WTC11 (cell line): ENCODE measurements at places on chromosomes 11 and 22.

- DNase-seq: no peak
These were observed 19.6 kb downstream of the P2RY2 start for GRCh38 chr11:73237471-73238290.

DNA sequence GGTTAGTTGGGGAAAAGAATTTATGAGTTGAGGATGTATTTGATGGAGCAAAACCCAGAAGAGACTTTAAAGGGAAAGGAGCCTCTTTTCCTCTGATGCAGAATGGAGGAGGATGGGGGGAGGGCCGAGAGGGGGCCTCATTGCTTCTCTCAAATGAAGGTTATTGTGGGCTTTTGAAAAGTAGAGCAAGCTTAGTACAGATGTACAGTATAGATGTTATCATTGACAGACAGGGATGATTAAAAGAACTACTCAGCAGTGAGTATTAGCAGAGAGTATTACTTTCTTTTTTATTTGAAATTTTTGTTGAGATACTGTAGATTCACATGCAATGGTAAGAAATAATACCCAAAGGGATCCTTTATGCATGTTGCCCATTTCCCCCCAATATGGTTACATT lies 98.1 kb downstream of the TEAD1 start:
- no peak for DNase-seq

- DNase-seq: no peak
These were observed 20.3 kb upstream of the TENM4 start for GRCh38 chr11:79461144-79461543.

DNA sequence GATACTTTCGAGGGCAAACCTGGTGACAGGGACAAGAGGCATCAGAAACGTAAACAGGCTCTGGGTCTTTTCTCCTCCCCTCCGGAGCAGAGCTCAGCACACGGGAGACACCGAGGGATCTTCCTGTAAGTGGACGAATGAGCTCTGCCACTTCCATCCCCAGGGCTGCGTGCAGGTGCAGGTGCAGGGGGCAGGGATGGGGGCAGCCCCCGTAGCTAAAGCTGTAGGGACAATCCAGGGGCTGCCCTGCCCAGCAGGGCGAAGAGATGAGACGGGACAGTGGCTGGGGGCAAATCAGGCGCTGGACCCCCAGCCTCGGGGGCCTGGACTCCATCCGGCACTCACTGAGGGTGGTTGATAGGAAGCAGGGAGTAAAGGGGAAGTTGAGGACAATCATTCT lies 505.4 kb downstream of the BRD1 start:
- DNase-seq: no peak

DNA sequence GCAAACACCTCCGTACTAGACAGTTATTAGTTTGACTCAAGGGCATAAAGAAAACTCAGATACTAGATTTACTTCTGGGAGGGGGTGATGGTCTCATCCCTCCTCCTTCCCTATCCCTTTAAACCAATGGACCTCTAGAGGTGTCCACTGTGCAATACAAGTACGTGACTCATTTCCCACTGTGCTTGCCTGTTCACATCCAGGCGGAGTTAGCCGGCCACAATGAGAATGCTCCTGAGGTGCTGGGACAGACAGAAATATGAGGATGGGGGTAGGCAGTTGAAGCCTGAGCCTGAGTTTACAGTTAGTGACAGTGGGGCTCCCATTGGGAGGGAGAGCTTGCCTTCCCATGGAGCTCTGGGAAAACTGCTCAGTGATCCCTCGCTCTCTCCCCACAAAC lies 8.4 kb upstream of the PMM1 start:
- DNase-seq: no peak

- DNase-seq: no peak
These were observed 214.1 kb downstream of the FAM76B start for GRCh38 chr11:95575517-95575916.

DNA sequence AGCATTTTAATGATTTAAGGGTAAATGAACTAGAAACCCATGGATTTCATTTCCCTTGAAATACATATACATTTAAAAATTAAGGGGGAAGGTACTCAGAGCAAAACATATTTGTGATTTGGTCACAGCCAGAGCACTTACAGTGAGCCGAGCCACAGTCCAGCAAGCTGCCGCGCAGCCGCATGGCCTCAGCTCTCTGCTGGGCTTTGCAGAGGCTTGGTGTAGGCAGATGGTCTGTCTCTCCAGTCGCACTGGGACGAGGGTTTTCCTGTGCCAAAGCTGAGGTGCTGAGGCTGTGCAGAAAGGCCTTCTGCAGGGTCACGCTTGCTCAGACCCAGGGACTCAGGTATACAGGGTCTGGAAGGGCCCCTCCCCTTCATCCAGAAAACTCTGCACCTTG lies 367.3 kb downstream of the OPCML start:
- DNase-seq: no peak

DNA sequence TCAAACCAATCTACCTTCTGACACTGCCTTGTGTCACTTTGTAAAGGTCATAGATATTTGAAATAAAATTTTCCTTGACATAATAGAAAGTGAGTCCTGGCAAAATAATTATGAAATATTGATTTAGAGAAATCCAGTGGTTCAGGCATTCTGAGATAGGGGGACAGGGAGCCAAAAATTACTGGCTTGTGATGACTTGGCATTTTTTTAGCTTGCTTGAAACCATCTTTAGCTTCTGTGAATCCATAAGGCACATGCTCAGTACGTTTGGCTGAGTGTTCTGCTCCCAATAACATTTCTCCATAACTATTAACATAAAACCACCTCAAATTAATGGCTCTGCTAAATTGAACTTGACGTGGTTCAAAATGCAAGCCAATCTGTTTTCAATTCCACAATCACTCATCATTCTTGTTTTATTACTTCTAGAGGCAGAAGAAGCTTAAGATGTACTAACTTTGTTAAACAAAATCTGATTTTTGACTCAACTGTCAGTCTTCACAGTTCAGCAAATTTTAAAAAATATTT lies 209.0 kb downstream of the LRRC4C start:
- no peak for DNase-seq

DNA sequence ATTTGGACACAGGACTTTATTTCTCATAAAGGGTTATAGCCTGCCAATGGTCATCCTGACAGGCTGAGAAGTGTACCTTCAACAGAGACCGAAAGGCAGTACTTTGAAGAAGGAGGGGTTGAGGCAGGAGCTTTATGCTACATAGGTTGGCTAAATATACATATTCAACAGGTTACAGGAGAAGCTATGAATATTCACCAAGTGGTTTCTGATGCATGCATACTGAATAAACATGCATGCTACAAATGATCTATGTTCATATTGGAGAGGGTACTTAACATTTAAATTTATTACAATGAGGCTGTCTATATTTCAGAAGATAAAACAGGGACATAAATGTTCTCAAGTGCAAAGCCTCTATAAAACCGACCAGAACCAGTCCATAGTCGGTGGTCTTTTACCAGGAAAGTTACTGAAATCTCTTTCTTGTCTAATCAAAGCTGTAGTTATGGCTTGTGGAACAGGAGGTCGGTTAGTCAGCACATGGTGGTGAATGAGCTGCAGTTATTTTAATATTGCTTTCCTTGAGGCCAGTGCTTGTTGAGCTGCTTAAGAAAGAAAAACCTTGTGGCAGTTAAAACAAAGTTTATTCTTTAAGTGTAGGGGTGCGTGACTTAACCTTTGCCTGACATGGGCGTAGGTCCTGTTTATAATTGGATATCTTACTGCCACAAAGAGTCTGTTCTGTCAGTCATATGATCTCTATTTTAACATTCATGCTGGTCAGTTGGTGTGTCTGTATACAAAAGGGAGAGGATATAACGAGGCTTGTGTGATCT lies 19.5 kb downstream of the CNTF start:
- DNase-seq: no peak

DNA sequence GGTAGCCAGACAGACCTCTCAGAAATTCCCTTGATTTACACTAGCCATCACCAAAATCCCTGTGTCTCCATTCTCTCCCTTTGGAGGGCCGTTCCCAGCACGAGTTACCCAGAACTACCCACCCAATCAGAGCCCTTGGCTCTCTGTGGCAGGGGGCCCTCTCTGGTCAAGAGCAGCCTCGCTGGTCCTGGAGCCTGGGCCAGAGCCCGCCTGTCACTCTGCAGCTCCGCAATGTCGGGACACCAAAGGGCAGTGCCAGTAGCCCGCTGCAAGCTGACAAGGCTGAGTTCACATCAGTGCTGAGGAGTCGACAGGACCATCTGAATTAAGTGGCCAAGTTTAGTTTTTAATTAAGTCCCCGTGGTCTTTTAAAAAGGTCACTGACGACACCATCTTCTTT lies 241.6 kb downstream of the ST3GAL4 start:
- DNase-seq: no peak

- DNase-seq: no peak
These were observed 38.3 kb upstream of the CCDC34 start for GRCh38 chr11:27401280-27401832.

GRCh38 chr22:38042488-38042790 lies 14.8 kb upstream of the PICK1 start:
- no peak for DNase-seq

DNA sequence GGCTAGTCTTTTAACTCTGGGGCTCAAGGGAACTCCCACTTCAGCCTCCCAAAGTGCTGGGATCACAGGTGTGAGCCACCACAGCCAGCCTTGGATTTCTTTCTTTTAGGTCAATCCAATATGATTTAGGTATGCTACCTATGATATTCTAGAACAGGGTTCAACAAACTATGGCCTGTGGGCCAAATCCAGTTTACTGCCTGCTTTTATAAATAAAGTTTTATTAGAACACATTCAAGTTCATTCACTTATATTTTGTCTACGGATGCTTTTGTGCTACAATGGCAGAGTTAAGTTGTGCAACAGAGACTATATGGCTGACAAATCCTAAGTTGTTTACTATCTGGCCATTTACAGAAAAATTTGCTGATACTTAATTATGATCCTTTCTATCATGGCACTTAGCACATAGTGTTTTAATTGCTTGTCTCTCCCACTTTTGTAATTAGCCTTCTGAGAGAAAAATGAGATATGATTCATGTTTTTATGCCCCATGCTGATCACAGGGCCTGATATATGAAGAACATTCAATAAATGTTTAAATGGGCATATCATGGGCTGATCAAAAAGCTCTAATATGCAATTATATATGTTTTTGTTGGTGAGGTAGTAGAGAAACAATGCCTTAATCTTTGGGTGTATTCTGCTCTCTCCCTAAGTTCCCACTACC lies 109.6 kb downstream of the STIM1 start:
- DNase-seq: no peak

DNA sequence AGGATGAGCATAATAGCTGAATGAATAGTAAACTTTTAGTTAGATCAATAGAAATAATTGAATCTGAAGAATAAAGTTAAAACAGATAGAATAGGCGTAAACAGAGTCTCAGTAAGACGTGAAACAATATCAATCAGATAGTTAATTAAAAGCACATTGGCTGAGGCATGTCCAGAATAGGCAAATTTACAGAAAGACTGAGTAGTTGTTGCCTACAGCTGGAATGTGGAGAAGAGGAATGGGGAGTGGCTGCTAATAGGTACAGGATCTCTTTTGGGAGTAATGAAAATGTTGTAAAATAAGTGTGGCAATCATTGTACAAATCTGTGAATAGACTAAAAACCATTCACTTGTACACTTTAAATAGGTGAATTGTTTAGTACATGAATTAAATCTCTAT lies 36.3 kb upstream of the ME3 start:
- no peak for DNase-seq

- peak; percentile 75 for DNase-seq
These were observed 162.3 kb downstream of the TRIM29 start for GRCh38 chr11:119975561-119976152.

GRCh38 chr11:6319704-6320410 lies 444 bp downstream of the CAVIN3 start:
- DNase-seq: peak; percentile 76

DNA sequence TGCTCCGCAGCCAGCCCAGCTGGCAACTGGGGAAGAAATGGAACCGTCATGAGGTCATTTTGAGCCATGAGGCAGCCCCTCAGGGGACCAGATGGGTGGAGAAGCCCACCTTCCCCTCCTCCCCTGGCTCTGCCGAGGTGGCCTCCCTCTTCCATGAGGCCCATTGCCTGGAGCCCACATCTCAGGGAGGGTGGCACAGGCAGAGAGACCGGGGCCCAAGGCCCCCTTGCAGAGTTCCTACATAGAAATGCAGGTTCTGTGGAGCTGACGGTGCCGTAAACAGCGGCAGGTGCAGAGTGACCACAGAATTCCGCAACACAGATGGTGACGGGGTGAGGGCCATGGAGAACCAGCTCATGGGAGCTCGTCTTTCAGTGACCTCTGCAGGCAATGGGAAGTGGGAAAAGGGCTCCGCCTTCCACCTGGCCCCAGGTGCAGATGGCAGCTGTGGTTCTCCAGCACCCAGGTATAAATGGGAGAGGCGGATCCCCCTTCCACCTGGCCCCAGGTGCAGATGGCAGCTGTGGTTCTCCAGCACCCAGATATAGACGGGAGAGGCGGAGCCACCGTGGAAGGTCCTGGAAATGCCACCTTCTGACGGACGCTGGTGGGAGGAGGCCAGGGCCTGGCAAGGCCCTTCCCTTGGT lies 765.4 kb downstream of the BRD1 start:
- DNase-seq: no peak
